ENCODE measurements at places on chromosomes 7 and 10.

DNA sequence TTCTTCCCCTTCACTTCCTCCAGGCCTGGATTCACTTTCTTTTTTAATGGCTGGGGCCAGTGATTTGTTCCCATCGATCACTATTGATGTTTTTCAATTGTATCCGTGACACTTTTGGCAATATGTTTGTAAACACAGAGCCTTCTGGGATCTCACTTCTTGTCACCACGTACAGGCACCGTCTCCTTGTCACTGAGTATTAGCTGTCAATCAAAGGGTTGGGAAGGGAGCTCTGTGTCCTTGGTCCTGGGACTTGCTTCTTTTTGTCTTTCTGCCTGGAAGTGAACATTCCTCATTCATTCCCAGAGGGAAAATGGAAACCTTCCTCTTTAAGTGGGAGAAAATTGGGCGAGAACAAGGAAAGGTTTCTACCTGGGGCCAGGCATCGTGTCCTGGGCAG is 157.4 kb downstream of the PLXNA4 start:
- DNase-seq = no peak

DNA sequence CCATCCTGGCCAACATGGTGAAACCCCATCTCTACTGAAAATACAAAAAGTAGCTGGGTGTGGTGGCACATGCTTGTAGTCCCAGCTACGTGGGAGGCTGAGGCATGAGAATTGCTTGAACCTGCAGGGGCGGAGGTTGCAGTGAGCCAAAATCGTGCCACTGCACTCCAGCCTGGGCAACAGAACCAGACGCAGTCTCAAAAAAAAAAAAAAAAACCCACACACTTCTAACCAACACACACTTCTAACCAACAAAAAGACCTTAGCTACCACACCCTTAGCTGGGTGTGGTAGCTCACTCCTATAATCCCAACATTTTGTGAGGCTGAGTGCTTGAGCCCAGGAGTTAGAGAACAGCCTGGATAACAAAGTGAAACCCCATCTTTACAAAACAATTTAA is 33.9 kb upstream of the SPOCK2 start:
- DNase-seq = no peak

DNA sequence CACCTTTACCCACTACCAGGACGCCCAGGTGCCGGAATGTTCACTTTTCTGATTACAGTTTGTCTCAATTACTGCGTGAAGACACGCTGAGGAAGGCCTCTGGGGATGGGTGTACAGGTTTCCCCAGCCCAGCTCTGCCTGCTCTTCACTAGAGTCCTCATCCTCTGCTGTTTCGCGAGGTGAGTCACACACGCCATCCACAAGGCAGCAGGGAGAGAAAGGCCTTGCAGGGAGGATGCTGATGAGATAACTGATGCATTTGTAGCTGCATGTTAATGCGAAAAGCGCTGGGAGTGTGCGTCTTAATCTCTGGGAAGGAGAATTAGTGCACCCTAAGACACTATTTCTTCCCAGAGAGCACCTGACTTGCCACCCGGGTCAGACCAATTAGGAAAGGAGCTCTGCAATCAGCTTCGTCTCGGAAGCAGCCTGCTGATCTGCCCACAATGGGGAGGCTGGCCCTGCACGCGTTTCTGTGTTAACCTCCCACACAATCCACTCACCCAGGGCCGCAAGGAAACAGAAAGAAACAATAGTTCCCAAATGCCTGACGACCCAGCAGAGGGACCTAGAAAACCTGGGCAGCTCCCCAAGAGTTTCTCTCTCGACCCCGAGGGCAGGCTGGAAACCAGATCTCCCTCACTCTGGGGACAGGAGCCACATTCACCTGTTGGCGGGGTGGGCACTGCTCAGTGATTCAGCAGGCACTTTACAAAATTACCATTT is 578.7 kb downstream of the GLRX3 start:
- DNase-seq = peak; percentile 22

DNA sequence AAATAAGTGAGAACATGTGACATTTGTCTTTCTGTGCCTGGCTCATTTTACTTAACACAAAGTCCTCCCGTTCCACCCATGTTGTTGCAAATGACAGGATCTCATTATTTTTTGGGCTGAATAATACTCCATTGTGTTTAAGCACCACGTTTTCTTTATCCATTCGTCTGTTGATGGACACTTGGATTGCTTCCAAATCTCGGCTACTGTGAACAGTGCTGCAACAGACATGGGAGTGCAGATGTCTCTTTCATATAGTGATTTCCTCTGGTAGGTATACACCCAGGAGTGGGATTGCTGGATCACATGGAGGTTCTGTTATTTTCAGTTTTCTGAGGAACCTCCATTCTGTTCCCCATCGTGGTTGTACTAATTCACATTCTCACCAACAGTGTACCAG is 264.4 kb upstream of the GALNT17 start:
- DNase-seq = no peak

GRCh38 chr10:19947215-19947614 is 131.0 kb downstream of the PLXDC2 start:
- no peak for DNase-seq

GRCh38 chr7:70595755-70596597 is 536.0 kb upstream of the GALNT17 start:
- peak; percentile 80 for DNase-seq

DNA sequence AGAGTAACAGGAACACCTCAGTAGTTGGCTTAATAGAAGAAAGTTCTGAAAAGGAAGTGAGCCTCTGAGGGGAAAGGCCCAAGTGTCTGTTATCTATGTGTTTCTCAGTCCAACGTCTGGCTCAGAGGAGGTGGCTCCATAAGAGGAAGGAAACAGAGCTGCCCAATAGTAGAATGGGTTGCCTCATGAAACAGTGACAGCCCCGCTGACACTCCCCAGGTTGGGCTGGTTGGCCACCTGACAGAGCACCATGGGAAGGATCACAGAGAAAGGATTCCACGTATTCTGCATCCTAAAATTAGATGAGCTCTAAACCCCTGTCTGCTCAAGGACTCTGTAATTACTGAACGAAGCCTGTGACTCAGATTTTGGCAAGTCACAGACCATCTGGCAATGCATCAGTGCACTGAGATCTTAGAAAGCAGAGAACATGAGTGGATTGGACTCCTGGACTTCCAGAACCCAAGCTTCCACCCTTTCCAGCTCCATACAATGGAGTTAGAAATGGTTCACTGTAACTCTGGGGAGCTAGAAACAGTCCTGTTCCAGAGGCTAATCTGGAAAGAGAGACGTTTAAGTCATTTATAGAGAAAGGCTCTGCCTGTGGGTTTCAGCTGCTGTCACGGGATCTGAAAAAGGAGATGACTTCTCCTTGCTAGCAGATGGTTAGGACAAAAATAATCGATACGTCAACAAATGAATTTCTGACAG is 2.9 kb downstream of the PKD2L1 start:
- no peak for DNase-seq
